Chondrocyte (in vitro differentiated cells): ENCODE measurements at places on chromosomes 16 and 17.

- H3K36me3 ChIP-seq: peaks cover 9% of the 10 kb centered on the region
- H3K4me3 ChIP-seq: peak overlapping the region; percentile 73
- no peak overlapping the region for H3K27ac ChIP-seq
- peak; percentile 28 for DNase-seq
Observed at GRCh38 chr16:31200821-31201568, 1.6 kb downstream of the PYCARD start.

DNA sequence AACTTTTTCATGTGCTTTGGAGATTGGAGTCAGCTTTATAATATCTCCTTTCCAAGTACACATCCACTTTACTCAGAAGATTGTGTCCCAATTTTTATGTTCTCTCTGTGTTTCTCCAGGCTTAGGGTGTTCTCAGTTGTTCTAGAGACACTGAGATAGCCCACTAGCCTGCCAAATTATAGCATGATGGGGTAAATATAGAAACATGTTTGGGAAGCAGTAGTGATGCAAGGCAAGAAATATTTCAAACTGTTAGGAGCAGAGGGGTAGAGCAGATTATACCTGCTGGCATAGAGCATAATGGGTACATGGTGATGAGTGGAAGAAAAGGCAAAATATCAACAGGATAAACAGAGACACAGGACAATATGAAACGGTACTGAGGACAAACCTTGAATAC lies 12.4 kb downstream of the SLFN11 start:
- no peak overlapping the region for H3K27ac ChIP-seq
- peaks cover 29% of the 10 kb centered on the region for H3K27me3 ChIP-seq
- H3K4me1 ChIP-seq: peaks cover 4% of the 10 kb centered on the region
- H3K36me3 ChIP-seq: peaks cover 4% of the 10 kb centered on the region
- no peak overlapping the region for H3K4me3 ChIP-seq

GRCh38 chr17:51166198-51166986 lies at the start of gene NME2:
NME2 (plus strand) TSS chr17:51166411; CDS start chr17:51166831, 420 bp downstream.
- H3K4me1 ChIP-seq: peaks cover 34% of the 10 kb centered on the region
- H3K27ac ChIP-seq: peak within 1 kb of the TSS; percentile 99
- DNase-seq: peak; percentile 94
- peak within 1 kb of the TSS; percentile 93 for H3K4me3 ChIP-seq

GRCh38 chr17:67528751-67529436 lies 151.8 kb downstream of the PITPNC1 start:
- H3K27me3 ChIP-seq: no peaks in the 10 kb centered on the region
- peak overlapping the region; percentile 62 for H3K4me3 ChIP-seq
- no peaks in the 10 kb centered on the region for H3K36me3 ChIP-seq
- H3K4me1 ChIP-seq: peaks cover 16% of the 10 kb centered on the region
- DNase-seq: peak; percentile 94

DNA sequence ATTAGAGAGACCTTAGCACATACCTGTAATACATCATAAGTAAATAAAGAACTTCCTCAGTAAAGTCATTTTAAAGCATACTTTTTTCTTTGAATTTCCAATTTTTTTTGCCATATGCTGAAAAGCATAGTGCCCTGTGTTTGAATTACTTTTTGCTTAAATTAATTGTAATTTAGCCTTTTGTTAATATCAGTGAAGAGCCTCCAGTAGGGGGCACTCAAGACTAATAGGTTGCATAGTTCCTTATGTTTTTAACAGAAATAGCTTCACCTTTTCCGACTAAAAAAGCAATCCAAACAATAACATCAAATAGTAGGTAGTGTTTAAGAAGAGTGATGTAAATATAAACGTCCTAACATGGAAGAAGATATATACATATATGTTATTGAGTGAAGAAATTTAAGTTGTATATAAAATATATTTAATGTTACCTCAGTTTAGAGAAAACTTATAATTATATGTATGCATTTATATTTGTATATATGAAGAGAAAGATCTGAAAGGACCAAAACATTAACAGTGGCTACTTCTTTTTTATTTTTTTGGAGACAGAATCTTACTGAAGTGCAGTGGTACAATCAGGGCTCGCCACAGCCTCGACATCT lies 18.6 kb downstream of the RAD51C start:
- peaks cover 4% of the 10 kb centered on the region for H3K36me3 ChIP-seq
- H3K27me3 ChIP-seq: no peaks in the 10 kb centered on the region
- peaks cover 4% of the 10 kb centered on the region for H3K4me1 ChIP-seq
- H3K27ac ChIP-seq: no peak overlapping the region
- no peak overlapping the region for H3K4me3 ChIP-seq

- no peaks in the 10 kb centered on the region for H3K27me3 ChIP-seq
- DNase-seq: no peak
- peak overlapping the region; percentile 83 for H3K4me3 ChIP-seq
- H3K36me3 ChIP-seq: peaks cover 1% of the 10 kb centered on the region
- peak overlapping the region; percentile 85 for H3K27ac ChIP-seq
Observed at GRCh38 chr16:10945065-10945787, 862 bp downstream of the CLEC16A start.

DNA sequence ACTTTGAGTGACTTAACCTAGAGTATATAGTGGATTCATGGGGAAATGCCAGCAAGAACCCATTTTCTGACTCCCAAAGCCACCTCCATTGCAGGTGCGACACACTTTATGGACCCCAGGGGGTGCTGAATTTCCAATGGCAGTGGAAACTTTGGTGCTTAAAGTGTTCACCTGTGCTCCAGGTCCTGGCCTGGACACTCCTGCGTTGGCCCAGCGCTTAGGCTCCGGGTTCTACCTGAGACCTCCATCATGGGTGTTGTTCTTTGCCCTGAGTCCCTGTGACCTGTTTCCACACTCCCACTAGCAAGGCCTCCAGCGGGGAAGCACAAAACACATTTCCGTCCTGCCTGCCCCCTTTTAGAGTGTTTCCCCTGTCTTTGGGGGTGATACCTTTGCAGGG lies 3.0 kb downstream of the CCNF start:
- H3K4me3 ChIP-seq: no peak overlapping the region
- DNase-seq: peak; percentile 22
- H3K4me1 ChIP-seq: peaks cover 21% of the 10 kb centered on the region
- H3K27ac ChIP-seq: no peak overlapping the region
- no peaks in the 10 kb centered on the region for H3K27me3 ChIP-seq

DNA sequence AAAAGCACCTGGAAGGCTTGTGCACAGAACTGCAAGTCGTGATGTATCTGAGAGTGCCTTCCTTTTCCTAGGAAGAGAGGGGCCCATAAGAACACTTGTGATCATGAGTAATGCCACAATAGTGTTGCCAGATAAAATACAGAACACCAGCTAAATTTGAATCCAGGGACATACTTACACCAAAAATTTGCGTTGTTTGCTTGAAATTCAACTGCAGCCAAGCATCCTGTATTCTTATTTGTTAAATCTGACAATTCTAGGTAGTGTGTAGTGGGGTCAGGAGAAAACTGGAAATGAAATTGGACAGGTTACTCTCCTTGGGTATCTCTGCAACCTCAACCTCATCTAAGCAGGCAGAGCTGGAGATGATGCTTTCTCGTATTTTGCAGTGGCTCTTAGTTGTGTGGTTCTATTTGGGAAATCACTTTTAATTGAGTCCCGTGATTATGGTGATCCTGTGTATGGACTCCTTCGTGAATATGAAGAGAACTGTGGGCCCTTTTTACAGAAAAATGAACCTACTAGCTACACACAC lies 12.0 kb downstream of the SLC35B1 start:
- H3K36me3 ChIP-seq: peaks cover 9% of the 10 kb centered on the region
- DNase-seq: no peak
- H3K27me3 ChIP-seq: no peaks in the 10 kb centered on the region
- no peak overlapping the region for H3K4me3 ChIP-seq
- peaks cover 22% of the 10 kb centered on the region for H3K4me1 ChIP-seq

- H3K27ac ChIP-seq: peak overlapping the region; percentile 83
- no peaks in the 10 kb centered on the region for H3K27me3 ChIP-seq
- H3K4me1 ChIP-seq: peaks cover 33% of the 10 kb centered on the region
- no peak for DNase-seq
- H3K4me3 ChIP-seq: peak overlapping the region; percentile 69
Observed at GRCh38 chr16:67028167-67028695, 718 bp upstream of the CBFB start.

- H3K4me1 ChIP-seq: peaks cover 15% of the 10 kb centered on the region
- H3K4me3 ChIP-seq: peak overlapping the region; percentile 83
- peak overlapping the region; percentile 88 for H3K27ac ChIP-seq
- no peak for DNase-seq
Observed at GRCh38 chr16:3401719-3402397, 843 bp downstream of the ZNF174 start.

- H3K36me3 ChIP-seq: peaks cover 5% of the 10 kb centered on the region
- no peak for DNase-seq
- no peak overlapping the region for H3K27ac ChIP-seq
- no peak overlapping the region for H3K4me3 ChIP-seq
Observed at GRCh38 chr16:68028996-68029395, 5.9 kb downstream of the DUS2 start.

- no peaks in the 10 kb centered on the region for H3K36me3 ChIP-seq
- H3K4me3 ChIP-seq: no peak overlapping the region
- H3K27ac ChIP-seq: no peak overlapping the region
- no peak for DNase-seq
- H3K27me3 ChIP-seq: no peaks in the 10 kb centered on the region
Observed at GRCh38 chr17:11545696-11546095, 52.6 kb upstream of the DNAH9 start.

- H3K4me3 ChIP-seq: no peak overlapping the region
- H3K4me1 ChIP-seq: peaks cover 16% of the 10 kb centered on the region
- H3K27ac ChIP-seq: no peak overlapping the region
- DNase-seq: no peak
Observed at GRCh38 chr17:50608700-50609379, 25.8 kb upstream of the ABCC3 start.

DNA sequence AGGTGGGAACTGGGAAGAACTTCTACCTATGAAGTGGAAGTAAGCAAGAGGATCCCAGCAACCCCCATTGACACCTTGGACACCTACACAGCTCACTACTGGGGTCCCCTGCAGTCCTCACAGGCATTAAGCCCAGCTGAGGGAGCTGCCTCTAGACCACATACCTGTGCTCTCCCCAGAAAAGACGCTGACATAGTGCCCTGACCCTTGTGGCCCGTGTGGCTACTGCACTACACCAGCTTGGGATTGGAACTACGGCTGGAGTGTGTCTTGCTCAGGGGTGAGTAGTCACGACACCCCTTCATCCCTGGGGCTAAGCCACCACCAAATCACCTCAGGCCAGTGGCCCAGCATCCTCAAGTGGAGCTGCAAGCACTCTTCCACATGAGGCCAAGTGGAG lies 54.2 kb upstream of the NSRP1 start:
- H3K36me3 ChIP-seq: peaks cover 19% of the 10 kb centered on the region
- H3K27ac ChIP-seq: no peak overlapping the region
- H3K4me1 ChIP-seq: no peaks in the 10 kb centered on the region
- no peak for DNase-seq

- DNase-seq: no peak
- peaks cover 34% of the 10 kb centered on the region for H3K36me3 ChIP-seq
- no peaks in the 10 kb centered on the region for H3K4me1 ChIP-seq
- no peaks in the 10 kb centered on the region for H3K27me3 ChIP-seq
- H3K4me3 ChIP-seq: no peak overlapping the region
Observed at GRCh38 chr16:14585287-14585686, 44.8 kb downstream of the PARN start.

GRCh38 chr17:78329263-78330059 lies 30.4 kb downstream of the SOCS3 start:
- DNase-seq: no peak
- peak overlapping the region; percentile 77 for H3K27ac ChIP-seq
- peaks cover 39% of the 10 kb centered on the region for H3K4me1 ChIP-seq
- no peaks in the 10 kb centered on the region for H3K36me3 ChIP-seq
- H3K4me3 ChIP-seq: no peak overlapping the region
- H3K27me3 ChIP-seq: no peaks in the 10 kb centered on the region

DNA sequence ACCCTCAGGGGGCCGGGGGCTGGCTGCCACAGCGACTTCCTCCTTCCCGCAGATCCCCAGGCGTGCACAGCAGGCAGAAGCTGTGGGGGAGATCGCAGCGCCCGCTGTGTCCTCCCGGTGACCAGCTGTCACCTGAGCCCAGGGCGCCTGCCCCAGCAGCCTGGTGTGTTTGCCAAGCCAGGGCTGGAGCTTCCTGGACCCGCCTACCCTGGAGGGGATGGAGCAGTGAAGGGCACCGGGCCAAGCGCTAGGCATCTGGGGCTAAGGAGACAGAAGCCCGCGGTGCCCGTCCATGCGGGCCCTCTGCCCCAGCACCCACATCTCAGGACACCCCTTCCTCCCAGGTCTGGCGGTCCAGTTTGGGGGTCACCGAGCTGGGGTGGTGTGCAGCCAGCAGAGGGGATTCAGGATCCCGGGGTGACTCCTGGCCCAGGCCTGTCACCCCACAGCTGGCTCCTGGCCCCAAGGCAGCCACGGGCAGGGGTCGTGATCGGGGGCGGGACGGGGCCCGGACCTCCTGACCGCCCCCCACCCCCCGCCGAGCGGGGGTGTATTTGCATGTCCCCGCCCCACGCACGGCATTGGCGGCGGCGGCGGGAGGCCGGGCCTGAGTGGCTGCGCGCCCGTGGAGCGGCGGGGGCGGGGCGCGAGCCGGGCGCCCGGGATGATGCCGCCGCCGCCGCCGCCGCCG lies at the start of gene RAB26:
Gene RAB26, plus strand, starts transcription at position 645 of the 691 bp plus-strand sequence. CDS start 159 bp downstream, outside the sequence.
- DNase-seq: peak; percentile 94
- H3K27me3 ChIP-seq: no peaks in the 10 kb centered on the region
- no peak within 1 kb of the TSS for H3K27ac ChIP-seq
- peak within 1 kb of the TSS; percentile 44 for H3K4me3 ChIP-seq
- H3K4me1 ChIP-seq: peaks cover 42% of the 10 kb centered on the region
- no peaks in the 10 kb centered on the region for H3K36me3 ChIP-seq

DNA sequence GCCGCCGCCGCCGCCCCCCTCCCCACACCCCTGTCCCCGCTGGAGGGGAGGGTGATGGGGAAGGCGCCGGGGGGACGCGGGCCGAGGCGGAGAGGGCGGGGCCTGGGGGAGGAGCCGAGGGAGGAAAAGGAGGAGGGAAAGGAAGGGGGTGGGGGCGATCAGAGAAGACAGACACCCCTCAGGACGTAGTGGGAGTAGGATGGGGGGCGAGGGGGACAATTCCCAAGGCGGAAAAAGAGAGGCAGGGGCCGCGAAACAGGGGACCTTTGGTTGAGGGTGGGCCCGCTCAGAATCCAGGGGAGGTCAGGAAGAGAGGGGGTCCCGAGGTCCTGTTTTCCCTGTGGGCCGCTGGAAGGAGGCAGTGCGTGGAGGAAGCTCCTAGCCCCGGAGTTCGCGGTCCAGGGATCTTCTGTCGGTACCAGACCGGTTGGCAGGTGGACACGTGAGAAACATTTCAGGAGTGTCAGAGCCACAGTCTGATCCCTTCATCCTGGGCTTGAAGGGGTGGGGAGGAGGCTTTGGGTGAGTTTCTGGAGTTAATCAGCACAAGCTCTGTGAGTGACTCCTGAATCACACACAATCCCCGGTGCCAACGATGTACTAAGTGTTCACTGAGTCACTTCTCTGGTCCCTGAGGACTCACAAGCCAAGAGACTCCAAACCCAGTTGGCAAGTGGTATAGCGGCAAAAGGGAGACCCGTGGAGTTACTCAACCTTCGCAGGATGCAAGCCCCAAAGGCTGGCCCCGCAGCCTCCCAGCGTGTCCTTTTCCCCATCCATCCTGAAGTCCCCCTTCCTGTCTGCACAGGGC lies at the start of gene XYLT1:
Gene XYLT1, minus strand, starts transcription at position 53 of the 811 bp plus-strand sequence. CDS start 164 bp downstream, outside the sequence.
- peaks cover 51% of the 10 kb centered on the region for H3K4me1 ChIP-seq
- peaks cover 18% of the 10 kb centered on the region for H3K27me3 ChIP-seq
- H3K36me3 ChIP-seq: no peaks in the 10 kb centered on the region
- H3K27ac ChIP-seq: peak within 1 kb of the TSS; percentile 90

GRCh38 chr16:3754081-3754703 lies 36.9 kb upstream of the TRAP1 start:
- H3K36me3 ChIP-seq: peaks cover 28% of the 10 kb centered on the region
- DNase-seq: no peak
